Stomach (tissue), 19 donors: ENCODE measurements at places on chromosomes 13 and 19.

- H3K27me3 ChIP-seq, result no peaks in the 10 kb centered on the region
- H3K4me1 ChIP-seq, result no peaks in the 10 kb centered on the region
- peaks cover 17% of the 10 kb centered on the region for H3K36me3 ChIP-seq
- no peak overlapping the region for H3K4me3 ChIP-seq
- H3K27ac ChIP-seq, result no peak overlapping the region
These were observed 120.6 kb downstream of the ABCC4 start for GRCh38 chr13:95180513-95181245.

DNA sequence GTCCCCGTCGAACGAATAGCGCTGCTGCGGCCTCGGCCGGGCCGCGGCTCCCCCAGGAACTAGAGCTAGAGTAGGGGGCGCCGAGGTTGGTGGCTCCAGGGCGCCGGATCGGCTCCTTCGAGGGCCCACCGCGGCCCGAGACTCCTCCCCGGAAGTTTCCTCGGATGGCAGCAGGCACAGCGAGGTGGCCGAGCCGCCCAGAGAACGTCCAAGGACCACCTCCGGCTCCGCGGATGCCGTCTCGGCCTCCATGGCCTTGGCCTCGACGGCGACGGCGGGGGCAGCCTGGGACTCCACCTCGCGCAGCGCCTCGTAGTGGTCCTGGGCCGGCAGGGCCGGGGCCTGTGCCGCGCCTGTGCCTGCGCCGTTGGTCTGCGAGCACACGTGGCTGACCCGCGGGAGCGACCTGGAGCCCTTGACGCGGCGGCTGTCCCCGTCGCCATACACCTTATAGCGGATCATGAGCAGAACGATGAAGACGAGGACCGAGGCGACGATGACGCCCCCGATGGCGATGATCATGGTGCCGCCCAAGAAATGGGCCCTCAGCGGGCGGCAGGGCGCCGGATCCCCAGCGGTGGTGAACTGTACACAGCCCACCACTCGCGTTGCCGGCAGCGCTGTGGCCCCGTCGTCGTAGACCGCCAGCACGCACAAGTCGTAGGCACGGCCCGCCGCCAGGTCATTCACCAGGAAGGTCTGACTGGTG lies 11.8 kb downstream of the IFNL1 start:
- peaks cover 12% of the 10 kb centered on the region for H3K4me1 ChIP-seq
- no peak for DNase-seq
- no peak overlapping the region for H3K27ac ChIP-seq
- peaks cover 4% of the 10 kb centered on the region for H3K36me3 ChIP-seq

GRCh38 chr19:16366433-16367260 lies 42.0 kb downstream of the KLF2 start:
- H3K36me3 ChIP-seq, result peaks cover 3% of the 10 kb centered on the region
- no peak for DNase-seq
- H3K4me1 ChIP-seq, result peaks cover 77% of the 10 kb centered on the region
- no peaks in the 10 kb centered on the region for H3K27me3 ChIP-seq
- H3K4me3 ChIP-seq, result no peak overlapping the region

GRCh38 chr13:72160977-72161376 lies 294.0 kb upstream of the DACH1 start:
- H3K27ac ChIP-seq, result no peak overlapping the region
- H3K4me3 ChIP-seq, result no peak overlapping the region
- DNase-seq, result no peak
- H3K4me1 ChIP-seq, result no peaks in the 10 kb centered on the region
- no peaks in the 10 kb centered on the region for H3K27me3 ChIP-seq
- no peaks in the 10 kb centered on the region for H3K36me3 ChIP-seq

GRCh38 chr13:110368408-110368807 lies 61.3 kb downstream of the COL4A2 start:
- H3K27me3 ChIP-seq, result peaks cover 1% of the 10 kb centered on the region
- peak overlapping the region; percentile 87 for H3K27ac ChIP-seq
- H3K4me1 ChIP-seq, result peaks cover 1% of the 10 kb centered on the region
- H3K4me3 ChIP-seq, result no peak overlapping the region
- H3K36me3 ChIP-seq, result no peaks in the 10 kb centered on the region

- H3K27ac ChIP-seq, result no peak overlapping the region
- no peaks in the 10 kb centered on the region for H3K4me1 ChIP-seq
- no peaks in the 10 kb centered on the region for H3K36me3 ChIP-seq
- H3K27me3 ChIP-seq, result no peaks in the 10 kb centered on the region
- H3K4me3 ChIP-seq, result no peak overlapping the region
These were observed 673.8 kb downstream of the PCDH9 start for GRCh38 chr13:66556306-66556705.

GRCh38 chr13:40172149-40172591 lies 494.3 kb downstream of the FOXO1 start:
- no peaks in the 10 kb centered on the region for H3K36me3 ChIP-seq
- H3K4me3 ChIP-seq, result no peak overlapping the region
- H3K4me1 ChIP-seq, result no peaks in the 10 kb centered on the region

DNA sequence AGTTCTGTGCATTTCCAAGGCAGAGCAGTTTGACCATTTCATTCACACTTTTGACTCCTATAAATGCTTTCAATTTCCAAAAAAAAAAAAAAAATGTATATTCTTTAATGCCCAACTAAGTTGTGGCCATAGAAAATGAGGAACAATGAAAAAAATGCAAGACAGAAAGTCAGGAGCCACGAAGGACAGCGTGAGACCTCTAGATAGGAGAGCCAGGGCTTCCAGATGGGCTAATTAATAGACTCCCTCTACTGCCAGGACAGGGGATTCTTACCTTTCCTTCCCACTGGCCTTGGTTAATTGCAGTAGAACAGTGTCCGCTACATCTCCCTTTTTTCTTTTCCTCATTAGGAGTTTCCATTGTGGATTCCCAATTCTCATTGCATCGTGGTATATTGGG lies 8.6 kb downstream of the FPR3 start:
- peaks cover 15% of the 10 kb centered on the region for H3K4me1 ChIP-seq
- no peaks in the 10 kb centered on the region for H3K36me3 ChIP-seq
- no peak for DNase-seq
- H3K4me3 ChIP-seq, result no peak overlapping the region
- H3K27me3 ChIP-seq, result no peaks in the 10 kb centered on the region

- no peak overlapping the region for H3K27ac ChIP-seq
- H3K36me3 ChIP-seq, result peaks cover 18% of the 10 kb centered on the region
- peaks cover 45% of the 10 kb centered on the region for H3K4me1 ChIP-seq
- DNase-seq, result no peak
- peaks cover 30% of the 10 kb centered on the region for H3K27me3 ChIP-seq
- peak overlapping the region; percentile 21 for H3K4me3 ChIP-seq
These were observed 3.1 kb downstream of the AMH start for GRCh38 chr19:2252055-2252796.

GRCh38 chr13:42396501-42396900 lies 124.5 kb downstream of the AKAP11 start:
- H3K27ac ChIP-seq, result no peak overlapping the region
- no peaks in the 10 kb centered on the region for H3K36me3 ChIP-seq
- H3K4me1 ChIP-seq, result no peaks in the 10 kb centered on the region
- DNase-seq, result no peak
- no peaks in the 10 kb centered on the region for H3K27me3 ChIP-seq

GRCh38 chr19:46265217-46265828 lies 31.5 kb upstream of the HIF3A start:
- no peaks in the 10 kb centered on the region for H3K4me1 ChIP-seq
- peaks cover 7% of the 10 kb centered on the region for H3K27me3 ChIP-seq
- no peak overlapping the region for H3K4me3 ChIP-seq

- H3K27me3 ChIP-seq, result peaks cover 5% of the 10 kb centered on the region
- no peak overlapping the region for H3K4me3 ChIP-seq
- DNase-seq, result no peak
- H3K36me3 ChIP-seq, result no peaks in the 10 kb centered on the region
- no peak overlapping the region for H3K27ac ChIP-seq
These were observed 24.6 kb upstream of the IGSF23 start for GRCh38 chr19:44588771-44589112.

- no peaks in the 10 kb centered on the region for H3K27me3 ChIP-seq
- no peak for DNase-seq
- no peak overlapping the region for H3K27ac ChIP-seq
- no peaks in the 10 kb centered on the region for H3K36me3 ChIP-seq
- no peaks in the 10 kb centered on the region for H3K4me1 ChIP-seq
These were observed 51.6 kb downstream of the SOX1 start for GRCh38 chr13:112118451-112119064.

DNA sequence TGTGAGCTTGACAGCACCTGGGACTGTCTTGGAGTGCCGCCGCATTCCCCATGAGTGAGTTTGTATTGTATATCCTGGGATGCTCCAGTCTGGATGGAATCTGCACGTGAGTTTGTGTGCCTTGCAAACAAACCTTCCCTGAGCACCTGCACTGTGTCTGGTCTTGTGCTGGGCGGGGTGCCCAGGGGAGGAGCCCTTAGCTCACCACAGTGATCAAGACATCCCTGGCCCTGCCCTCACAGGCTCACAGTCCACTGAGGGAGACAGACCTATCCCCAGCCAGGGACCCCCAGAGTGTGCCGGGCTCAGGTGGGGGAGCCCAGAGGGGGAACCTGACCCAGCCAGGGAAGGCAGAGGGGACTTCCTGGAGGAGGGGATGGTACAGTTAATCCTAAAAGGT lies 1.7 kb upstream of the BCAM start:
- H3K27ac ChIP-seq, result peak overlapping the region; percentile 81
- peak; percentile 67 for DNase-seq
- H3K36me3 ChIP-seq, result no peaks in the 10 kb centered on the region
- peaks cover 24% of the 10 kb centered on the region for H3K4me1 ChIP-seq
- H3K27me3 ChIP-seq, result no peaks in the 10 kb centered on the region

- no peak overlapping the region for H3K4me3 ChIP-seq
- no peaks in the 10 kb centered on the region for H3K36me3 ChIP-seq
- no peak overlapping the region for H3K27ac ChIP-seq
These were observed 32.9 kb upstream of the IGSF23 start for GRCh38 chr19:44580366-44580895.

DNA sequence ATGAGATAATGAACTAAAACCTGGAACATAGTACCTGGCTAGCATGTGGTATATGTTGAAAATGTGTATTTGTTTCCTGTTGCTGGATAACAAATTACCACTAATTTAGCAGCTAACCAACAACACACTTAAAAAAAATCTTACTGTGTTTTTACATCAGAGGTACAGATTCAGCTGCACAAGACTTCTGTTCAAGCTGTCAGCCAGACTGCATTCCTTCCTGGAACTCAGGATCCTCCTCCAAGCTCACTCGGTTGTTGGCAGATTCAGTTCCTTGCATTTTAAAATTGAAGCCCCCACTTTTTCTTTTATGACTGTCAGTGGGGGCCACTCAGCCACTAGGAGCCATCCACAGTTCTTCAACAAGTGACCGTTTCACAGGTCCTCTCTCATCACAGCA lies 246.9 kb upstream of the DACH1 start:
- H3K27me3 ChIP-seq, result no peaks in the 10 kb centered on the region
- H3K36me3 ChIP-seq, result no peaks in the 10 kb centered on the region
- no peak for DNase-seq
- H3K4me1 ChIP-seq, result no peaks in the 10 kb centered on the region

- peaks cover 41% of the 10 kb centered on the region for H3K4me1 ChIP-seq
- no peak overlapping the region for H3K4me3 ChIP-seq
These were observed 7.7 kb downstream of the N4BP2L2 start for GRCh38 chr13:32530841-32531253.

DNA sequence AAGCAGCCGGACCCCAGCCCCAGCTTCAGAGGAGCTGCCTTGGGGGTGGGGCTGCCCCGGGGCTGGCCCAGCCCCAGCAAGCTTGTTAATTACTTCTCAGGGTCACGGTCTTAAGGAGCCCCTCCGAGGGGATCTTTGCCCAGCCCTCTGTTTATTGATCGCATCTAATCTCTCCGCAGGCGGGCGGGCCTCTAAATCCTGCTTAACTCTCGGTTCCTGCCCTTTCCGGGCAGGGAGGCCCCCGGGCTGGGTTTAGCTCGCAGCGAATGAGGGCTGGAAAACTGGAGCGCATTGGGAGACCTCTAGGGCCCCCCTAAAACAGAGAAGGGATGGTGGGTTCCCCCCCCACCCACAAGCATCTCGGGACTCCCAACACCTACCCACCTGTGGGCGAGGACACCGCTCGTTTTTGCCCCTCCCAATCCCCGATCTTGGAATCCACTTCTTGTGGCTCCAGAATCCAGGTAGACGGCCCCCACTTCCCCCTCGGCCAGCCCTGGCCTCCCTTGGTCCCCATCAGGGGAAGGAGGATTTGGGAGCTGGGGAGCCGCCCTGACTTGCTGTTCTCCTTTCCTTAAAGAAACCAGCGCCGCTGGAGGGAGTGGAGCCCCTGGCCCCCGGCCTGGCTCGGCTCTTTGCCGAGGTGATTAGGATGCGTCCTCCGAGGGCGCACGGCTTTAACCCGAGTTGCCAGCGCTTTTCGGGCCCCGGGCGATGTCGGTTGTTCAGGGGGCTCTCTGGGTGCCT lies 59.5 kb upstream of the ADGRL1 start:
- DNase-seq, result peak; percentile 49
- H3K36me3 ChIP-seq, result no peaks in the 10 kb centered on the region
- no peak overlapping the region for H3K27ac ChIP-seq
- peaks cover 8% of the 10 kb centered on the region for H3K4me1 ChIP-seq
- H3K27me3 ChIP-seq, result no peaks in the 10 kb centered on the region

DNA sequence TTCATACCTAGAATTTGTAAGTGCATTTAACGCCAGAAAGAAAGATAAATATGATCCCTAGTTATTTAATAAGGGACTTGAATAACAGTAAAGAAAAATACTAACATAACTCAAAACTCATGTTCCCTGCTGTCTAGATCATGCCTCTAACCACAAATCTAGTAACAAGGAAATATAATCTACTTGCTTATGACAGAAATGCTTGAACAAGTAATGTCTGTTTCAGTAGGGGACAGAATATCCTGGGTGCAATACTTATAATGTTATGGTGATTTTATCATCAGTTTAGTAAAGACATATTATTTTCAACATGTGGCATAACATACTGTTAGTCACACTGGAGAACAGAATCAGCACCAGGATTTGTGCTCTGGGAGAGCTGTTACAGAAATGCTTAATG lies 861.9 kb upstream of the SLITRK1 start:
- no peak overlapping the region for H3K4me3 ChIP-seq
- no peaks in the 10 kb centered on the region for H3K4me1 ChIP-seq
- H3K27me3 ChIP-seq, result no peaks in the 10 kb centered on the region
- no peak overlapping the region for H3K27ac ChIP-seq
- DNase-seq, result no peak

DNA sequence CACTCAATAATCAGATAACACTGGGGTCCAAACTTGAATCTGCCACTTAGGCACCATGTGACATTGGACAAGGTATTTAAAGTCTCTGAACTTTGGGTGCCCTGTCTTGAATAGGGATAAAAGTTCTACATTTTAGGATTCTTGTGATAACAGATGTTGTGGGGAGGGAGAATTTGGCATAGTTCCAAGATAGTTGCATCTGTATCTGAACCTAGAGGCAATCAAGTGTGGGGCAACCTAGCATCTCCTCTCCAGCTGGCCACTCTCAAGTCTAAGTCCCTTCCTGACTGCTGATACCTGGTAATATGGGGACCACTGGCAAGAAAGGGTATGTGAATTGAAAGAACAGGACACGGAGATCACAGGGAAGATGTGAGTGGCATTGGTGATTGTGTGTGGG lies 256.1 kb downstream of the FOXO1 start:
- H3K4me3 ChIP-seq, result no peak overlapping the region
- no peaks in the 10 kb centered on the region for H3K27me3 ChIP-seq
- H3K4me1 ChIP-seq, result no peaks in the 10 kb centered on the region
- peak overlapping the region; percentile 54 for H3K27ac ChIP-seq
